ENCODE measurements at places on chromosomes 11 and 22.

DNA sequence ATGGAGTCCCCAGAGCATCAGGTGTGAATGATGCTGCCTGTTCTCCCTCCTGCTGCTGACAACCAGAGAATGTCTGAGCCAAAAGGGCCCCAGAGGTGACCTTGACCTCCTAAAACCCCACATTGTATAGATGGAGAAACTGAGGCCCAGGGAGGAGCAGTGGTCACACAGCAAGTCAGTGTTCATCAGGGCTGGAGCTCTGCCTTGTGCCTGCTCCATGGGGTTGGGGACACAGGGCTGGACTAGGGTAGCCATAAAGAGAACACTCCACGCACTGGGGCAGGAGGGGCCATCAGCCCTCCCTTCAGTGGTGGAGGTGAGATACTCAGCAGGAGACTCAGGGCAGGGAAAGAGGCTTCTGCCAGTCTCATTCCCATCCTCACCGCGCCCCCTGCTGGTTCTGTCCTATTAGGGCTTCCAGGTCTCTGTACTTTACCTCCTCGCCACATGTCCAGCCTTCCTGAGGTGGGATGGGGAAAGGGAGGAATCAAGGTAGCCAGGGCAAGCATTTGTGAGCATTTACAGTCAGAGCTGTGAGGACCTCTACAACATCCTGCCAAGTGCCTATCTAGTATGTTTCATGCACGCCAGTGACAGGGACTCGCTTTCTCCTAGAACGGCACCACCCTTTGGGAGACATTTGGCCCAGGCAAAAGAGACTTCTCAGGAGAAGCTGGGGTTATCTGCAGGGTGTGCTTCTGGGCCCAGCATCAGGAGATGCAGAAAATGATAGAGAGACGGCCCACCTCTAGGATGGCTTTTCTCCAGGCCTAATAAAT is 43.2 kb downstream of the NEU3 start:
- DNase-seq: peak; percentile 72

DNA sequence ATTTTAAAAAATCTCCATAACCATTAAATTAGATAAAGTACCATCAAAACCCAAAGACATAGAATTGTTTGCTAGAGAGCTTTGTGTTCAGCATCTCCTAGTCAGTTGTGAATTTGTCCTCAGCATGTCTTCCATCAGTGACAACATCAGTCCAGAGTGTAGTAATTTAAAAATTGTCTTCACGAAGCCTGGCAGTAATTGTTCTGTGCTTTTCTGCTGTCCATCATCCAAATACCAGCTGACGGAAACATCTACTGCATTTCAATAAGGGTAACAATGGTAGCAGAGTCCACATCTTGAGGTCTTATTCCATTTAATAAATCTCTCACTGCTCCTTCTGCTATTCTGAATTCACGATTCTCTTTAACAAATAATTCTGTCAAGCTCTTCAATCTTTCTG is 121.5 kb downstream of the ATXN10 start:
- no peak for DNase-seq

GRCh38 chr11:46117842-46118241 is 3.4 kb downstream of the PHF21A start:
- no peak for DNase-seq

- DNase-seq: no peak
Observed at GRCh38 chr11:120133216-120134105, 4.5 kb downstream of the TRIM29 start.

DNA sequence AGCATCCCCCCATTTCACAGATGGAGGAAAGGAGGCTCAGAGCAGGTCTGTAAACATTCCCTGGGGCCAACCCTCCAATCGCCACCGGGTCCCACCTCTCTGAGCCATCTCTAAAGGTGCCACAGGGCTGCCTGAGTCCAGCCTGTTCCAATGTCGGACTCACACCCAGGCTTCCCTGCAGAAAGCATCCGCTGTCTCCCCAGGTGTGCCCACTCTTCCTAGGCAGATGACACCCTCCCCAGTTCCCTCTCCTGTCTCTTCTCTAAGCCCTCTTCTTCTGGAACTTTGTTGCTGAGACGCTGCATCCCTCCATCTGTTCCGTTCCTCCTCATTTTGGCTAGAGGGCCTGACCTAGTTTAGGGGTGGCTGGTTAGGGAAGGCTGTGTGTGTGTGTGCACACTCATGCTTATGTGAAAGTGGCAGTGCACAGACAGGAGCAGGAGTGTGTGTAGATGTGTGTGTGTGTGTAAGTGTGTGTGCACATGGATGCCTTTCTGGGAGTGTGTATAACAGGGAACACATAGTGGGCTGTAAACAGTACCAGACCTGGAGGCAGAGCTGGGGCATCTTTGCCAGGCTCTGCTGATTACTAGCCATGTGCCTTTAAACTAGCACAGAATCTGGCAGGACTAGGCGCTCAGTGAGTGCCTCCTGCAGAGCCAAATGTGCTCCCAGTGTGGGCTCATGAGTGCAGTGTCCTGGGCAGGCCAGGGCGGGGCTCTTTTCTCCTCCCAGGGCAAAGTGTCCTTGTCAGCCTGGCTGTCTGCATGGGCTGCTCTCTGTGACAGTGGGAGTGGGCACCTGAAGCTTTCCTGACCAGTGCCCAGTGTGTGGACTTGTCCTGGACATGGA is 77.3 kb upstream of the NECTIN1 start:
- no peak for DNase-seq

DNA sequence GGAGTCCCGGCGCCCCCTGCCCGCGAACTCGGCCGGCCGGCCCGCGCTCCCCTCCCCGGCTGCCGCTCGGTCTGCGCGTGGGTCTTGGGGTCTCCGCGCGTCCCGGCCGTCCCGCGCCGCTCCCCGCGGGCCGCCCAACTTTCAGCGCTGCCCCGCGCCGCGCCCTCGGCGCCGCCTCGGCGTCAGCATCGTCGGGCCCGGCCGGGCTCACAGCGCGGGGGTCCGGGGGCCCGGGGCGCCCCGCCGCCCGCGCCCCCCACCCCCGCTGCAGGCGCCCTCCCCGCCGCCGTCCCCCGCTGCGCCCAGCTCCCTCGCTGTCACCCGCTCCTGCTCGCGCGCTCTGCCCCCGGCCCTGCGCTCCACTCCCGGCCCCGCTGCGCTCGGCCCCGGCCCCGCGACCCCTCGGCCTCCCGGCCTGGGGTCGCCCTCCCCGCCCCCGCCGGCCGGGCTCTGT is at the start of gene KCNJ4:
Gene KCNJ4, minus strand, starts transcription at position 124 of the 454 bp plus-strand sequence. CDS start 27,067 bp downstream, outside the sequence.
- no peak for DNase-seq

GRCh38 chr22:44759001-44759400 is 6.6 kb downstream of the ARHGAP8 start:
- DNase-seq: no peak

- DNase-seq: no peak
Observed at GRCh38 chr11:120811199-120811598, 212.7 kb upstream of the TBCEL start.

DNA sequence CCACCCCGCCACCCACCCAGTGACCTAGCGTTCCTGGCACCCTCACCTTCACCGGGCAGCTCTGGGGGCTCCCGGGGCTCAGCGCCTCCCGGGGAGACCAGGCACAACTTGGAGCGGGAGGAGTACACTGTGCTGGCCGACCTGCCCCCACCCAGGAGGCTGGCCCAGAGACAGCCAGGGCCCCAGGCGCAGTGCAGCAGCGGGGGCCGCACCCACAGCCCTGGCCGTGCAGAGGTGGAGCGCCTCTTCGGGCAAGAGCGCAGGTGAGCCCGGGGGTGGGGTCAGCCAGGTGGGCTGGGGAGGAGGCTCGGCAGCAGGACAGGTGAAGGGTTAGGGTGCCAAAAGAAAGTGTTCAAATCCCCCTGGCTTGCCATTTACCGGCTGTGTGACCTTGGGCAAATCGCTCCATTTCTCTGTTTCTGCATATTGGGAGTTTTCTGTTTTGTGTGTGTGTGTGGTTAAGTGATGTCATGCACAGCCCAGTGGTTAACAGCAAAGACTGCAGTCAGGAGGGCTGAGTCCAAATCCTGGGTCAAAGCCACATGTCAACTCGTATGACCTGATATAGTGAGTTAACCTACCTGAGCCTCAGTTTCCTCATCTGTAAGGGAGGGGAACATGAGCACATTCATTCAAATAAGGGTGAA is 29.5 kb downstream of the TRIOBP start:
- no peak for DNase-seq

GRCh38 chr11:26841818-26842473 is 120.1 kb upstream of the SLC5A12 start:
- no peak for DNase-seq

DNA sequence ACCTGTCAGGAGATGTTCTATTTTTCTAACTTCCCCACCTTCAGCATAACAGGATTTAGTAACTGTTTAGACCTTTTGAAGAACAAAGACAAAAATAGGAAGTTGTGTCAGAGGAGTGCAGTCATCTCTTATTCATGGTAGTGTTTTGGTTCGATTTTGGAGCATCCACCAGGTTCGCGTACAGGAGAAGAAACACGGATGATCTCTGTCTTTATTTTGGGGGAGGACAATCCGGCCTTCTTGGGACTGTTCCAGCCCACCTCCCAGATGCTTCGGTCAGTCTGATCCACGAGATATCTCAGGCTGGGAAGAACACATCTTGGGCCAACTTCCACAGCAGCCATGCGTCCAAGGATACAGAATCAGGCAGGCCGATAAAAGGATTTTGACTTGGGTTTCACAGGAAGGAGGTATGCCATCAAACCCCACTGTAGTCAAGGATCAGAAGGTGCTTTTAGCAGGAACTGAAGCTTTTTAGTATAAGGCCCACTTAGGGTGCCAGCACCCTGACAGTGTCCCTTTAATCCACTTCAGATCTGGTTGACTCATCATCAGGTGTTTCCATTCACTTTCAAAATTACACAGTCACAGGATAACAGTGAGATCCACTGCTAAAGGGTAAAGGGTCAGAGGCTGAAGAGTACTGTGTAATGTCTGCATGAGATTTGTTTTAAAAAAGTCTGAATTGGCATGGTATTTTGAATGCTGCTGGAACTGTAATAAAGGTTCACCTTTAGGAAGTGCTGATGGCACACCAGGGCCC is 16.5 kb downstream of the PATZ1 start:
- DNase-seq: no peak

DNA sequence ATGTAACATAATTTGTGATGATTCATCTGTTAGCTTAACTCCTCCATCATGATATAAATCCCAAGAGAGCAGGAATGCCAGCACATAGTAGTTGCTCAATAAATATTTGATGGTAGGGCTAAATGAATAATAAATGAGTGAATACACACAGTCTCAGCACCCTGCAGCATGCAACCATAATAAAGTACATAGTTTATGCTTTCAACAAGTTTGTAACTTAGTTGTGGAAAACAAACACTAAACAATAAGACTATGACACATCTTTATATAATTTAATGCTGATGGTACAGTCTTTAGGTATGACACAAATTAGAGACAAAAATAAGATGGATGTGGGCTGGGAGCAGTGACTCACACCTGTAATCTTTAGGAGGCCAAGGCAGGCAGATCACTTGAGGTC is 3.8 kb downstream of the ALKBH8 start:
- no peak for DNase-seq

GRCh38 chr22:49765091-49765771 is 62.4 kb downstream of the BRD1 start:
- no peak for DNase-seq

DNA sequence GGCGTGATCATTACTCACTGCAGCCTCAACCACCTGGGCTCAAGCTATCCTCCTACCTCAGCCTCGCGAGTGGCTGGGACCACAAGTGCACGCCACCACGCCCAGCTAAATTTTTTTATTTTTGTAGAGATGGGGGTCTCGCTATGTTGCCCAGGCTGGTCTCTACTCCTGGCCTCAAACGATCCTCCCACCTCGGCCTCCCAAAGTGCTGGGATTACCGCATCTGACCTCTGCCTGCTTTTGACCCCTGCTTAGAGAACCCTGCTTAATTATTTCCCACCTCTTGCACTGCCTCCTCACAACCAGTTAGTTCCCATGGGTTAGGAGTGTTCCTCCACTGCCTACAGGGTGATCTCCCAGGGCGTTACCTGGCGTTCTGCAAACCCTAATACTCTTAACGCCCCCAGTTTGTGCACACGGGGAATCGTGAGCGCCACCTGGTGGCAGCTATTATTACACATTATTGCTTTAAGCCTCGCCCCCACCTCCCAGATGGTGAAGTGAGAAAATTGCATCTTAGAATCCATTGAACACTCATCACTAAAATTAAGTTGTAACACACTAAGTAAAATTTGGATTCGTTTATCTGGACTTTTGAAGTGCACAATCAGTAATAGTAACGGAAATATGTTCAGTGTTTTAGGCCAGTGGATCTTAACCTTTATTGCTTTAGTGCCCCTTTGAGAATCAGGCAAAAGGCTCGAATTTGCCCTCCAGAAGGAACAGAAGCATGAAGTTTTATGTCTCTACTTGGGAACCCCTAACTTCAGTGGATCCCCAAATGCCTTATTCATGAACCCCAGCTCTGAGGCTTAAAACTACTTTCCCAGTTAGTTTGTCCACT is 61.4 kb upstream of the ASPHD2 start:
- DNase-seq: peak; percentile 47

DNA sequence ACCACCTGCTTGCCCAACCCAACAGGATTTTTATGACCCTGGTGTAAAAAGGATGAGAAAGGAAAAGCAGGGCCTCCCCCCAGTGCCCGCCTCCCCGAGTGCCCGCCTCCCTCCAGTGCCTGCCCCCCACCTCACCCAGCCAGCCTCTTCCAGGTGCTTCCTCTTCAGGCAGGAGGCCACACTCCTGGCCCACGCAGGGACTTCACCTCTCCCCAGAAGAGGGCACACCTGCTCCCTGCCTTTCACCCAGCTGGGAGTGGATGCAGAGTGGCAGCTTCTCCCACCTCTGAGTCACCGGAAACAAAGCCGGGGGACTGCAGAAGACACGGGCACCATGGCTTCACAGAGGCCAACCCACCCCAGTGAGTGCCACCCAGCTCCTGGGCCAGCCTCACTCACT is 16.1 kb downstream of the CPT1A start:
- no peak for DNase-seq

Data from stimulated activated CD4-positive, alpha-beta T cell treated with anti-CD3 and anti-CD28 coated beads, Interleukin-12 subunit alpha, Interleukin-12 subunit beta, amount 100 ng/mL, for 24 hours (primary cell).